ENCODE measurements at places on chromosomes 4 and X. TPM values are rescaled to one million over a fixed set of nuclear protein-coding genes. Genes with fewer than 3 reads are reported as not detected.

PITX2 gene
- total RNA-seq, result not detected

SFRP2 gene
- 39.5 TPM for total RNA-seq

- no peak for DNase-seq
These were observed 593.0 kb upstream of the TENM3 start for GRCh38 chr4:181650033-181650825.

DNA sequence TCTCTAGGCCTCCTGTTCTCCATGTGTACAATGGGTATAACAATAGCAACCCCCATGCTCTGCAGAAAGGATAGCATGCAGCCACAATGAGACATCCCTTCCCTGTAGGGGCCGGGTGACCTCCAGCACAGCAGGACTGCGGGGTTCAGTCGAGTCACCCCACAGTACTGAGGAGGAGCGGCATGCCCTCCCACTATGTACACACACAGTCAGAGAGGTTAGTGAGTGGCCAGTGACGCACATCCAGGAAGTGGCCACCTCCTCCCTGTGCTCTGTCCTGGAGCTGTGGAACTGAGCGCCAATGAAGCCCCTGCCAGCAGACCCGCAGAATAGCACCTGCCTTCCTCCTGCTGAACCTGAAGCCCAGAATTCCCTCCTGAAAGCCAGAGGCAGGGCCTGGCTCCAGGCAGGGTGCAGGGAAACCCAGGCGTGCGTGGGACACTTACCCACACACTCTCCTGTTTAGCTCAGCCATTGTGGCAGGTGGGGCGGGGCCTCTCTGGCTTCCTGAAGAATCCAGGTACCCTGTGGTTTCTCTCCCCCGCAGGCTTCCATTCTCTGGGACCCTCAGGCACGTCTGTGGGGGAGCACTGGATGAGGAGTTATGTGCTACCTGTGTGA is 50.0 kb downstream of the WFS1 start:
- DNase-seq, result no peak

GRCh38 chr4:182228991-182229577 is 14.1 kb upstream of the TENM3 start:
- DNase-seq, result no peak

- no peak for DNase-seq
These were observed 108.8 kb downstream of the AMELX start for GRCh38 chrX:11401966-11402365.

DNA sequence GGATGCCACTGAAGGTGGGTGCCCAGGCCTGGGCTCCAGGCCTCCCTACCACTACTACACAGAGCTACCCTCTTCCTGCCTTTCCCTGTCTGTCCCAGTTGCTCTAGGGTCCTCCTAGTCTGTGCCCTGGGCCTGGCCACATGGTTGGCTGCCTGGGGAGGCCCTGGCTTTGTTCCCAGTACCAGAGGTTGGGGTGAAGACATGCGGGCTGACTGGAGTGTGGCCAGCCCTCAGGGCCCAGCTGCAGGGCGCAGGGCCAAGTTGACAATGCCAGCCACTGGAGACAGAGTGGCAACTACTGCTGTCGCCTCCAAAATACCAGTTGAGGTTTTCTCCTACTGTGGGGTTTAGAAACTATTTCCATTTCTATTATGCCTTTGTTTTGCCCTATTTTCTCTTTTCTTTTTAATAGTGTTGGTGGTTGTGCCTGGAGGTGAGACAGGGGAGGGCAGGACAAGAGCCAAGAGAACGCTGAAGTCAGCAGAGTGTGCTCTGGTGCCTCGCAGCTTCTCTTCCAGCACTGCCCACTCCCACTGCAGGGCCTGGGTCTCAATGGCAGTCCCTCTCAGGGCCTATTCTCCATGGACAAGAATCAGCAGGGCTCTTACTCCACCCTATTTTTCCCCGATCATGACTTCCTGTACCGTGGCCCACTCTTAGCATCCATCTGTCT is 32.2 kb upstream of the XPNPEP2 start:
- DNase-seq, result no peak

DNA sequence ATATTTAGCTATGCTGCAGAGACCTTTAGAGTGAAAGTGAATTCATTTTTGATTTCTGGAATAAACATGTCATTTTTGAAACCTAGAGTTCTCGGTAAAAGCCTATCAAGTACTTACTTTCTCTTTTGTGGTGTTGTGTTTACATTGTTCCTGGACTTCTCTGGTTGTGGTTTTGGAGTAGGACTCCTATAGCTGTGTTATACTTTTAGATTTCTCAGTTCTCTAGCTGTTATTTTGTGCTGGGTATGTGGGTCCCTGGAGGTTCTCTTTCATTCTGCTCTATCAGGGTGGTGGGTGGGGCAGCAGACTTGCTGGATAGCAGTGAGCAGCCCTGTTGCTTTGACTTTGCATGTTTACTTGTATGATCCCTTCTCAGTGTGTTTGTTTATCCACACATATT is 25.6 kb upstream of the MSMO1 start:
- DNase-seq, result no peak

DNA sequence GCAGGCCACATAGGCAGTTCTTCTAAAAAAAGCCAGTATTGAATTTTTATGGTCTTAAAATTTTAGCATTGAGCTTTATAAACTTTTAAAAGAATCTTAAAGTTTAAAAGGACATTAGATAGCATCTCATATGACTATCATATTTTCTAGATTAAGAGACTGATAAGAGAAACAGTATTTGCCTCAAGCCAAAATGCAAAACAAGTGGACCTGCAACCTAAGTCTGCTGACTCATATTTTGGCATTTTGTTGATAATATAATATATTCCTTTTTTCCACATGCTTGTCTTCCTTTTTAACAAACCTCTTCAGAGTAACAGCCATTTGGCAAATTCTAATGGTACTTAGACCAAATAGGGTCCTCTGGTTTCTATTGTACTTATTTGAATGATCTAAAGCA is 328.5 kb upstream of the GALNTL6 start:
- DNase-seq, result no peak

DNA sequence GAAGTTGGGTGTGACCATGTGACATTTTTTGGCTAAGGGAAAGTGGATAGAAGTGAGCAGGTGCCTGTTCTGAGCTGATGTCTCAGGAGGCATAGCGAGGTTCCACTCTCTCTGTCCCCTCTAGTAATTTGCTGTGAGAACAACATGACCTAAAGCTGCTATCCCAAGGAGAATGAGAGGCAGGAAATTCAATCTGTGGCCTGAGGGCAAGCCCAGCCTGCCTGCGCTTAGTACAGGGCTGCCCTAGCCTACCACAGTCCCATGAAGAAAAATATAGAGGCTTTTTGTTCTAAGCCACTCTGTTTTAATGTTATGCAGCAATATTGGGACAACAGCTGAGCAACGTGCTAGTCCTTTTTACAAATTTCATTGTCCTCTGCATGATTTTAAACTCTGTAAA is 193.1 kb downstream of the LDB2 start:
- no peak for DNase-seq

GLA gene
- total RNA-seq, result 51.1 TPM

Measured in lower lobe of right lung (tissue), 2 donors.